ENCODE measurements at places on chromosomes 16 and 17.

DNA sequence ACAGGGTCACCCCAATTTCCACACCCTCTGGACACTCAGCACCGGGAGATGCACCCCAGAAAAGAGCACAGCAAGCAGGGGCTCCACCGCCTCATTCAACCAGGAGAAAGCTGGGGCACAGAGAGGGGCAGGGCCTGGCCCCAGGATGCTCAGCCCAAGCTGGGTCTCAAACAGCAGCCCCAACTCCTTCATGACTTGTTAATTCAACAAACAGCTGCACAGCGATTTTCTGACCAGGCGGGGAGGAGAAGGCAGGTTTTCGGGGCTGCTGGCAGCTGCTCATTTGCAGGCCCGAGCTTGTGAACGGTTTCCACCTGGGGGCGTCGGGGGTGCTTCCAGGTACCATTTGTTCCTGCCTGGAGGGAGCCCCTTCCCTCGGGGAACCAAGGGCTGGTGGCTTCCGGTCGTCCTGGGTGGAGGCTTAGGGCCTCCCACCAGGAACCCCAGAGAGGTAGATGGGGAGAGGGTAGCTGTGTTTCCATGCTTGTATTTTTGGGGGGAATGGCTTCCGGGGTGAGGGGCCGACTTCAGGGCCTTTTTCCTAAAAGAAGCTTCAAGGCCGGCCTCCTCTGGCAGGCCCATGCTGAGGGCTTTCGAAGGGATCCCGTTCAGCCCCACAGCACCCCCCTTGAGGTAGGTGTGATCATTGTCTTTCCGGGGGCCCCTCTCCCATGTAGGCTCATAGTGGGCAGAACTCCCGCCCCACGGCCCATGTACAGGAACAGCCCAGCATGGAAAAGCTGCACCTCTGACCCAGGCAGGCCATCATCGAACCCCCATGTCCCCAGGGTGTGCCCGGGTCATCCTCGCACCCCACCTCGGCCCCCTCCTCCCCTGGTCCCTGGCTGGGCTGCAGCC is 191.6 kb upstream of the GSE1 start:
- no peak for DNase-seq

- DNase-seq, result no peak
Observed at GRCh38 chr17:45077643-45078042, 16.5 kb downstream of the NMT1 start.

- no peak for DNase-seq
Observed at GRCh38 chr16:87829988-87830672, 39.2 kb downstream of the SLC7A5 start.

- DNase-seq, result no peak
Observed at GRCh38 chr16:67537270-67537635, 8.6 kb downstream of the RIPOR1 start.

GRCh38 chr16:81841722-81842121 is 62.6 kb downstream of the PLCG2 start:
- DNase-seq, result no peak

DNA sequence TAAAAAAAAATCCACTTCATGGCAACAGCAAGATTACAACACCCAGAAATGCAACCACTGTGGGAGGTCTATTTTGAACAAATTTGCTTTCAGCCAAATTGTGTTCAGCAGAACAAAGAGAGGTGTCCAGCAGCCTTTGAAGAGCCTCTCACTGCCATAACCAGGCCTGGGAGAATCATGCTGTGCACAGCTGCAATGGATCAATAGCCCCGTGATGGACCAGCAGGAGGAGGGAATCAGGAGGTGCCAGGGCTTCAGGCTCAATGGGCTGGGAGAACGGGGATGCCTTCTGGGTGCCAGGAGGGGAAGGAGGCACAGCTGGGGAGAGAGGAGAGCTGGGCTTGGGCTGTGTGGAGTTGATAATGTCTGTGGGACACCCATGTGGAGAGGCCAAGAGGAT is 366.2 kb upstream of the EEF2KMT start:
- no peak for DNase-seq

- no peak for DNase-seq
Observed at GRCh38 chr16:85484347-85485300, 128.5 kb upstream of the GSE1 start.

GRCh38 chr17:83073389-83074063 is 5.9 kb upstream of the METRNL start:
- DNase-seq, result no peak

DNA sequence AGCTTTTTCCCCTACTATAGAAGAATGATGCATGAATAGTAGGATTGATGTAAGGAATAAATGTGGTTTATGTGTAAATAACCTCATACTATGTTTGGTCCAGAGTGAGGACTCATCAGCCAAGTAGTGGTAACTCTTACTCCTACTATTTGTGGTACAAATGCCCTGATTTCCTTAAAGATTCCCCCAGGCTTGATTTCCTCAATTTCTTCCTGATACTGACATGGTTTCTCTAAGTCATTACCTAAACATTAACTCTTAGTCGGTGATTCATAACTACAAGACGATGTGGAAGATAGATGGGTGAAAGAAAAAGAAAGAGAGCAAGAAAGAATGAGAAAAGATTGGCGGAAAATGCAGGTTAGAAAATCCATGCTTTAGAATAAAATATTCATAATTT is 17.2 kb upstream of the MYOCD start:
- DNase-seq, result no peak

GRCh38 chr16:87581857-87582215 is 20.5 kb upstream of the JPH3 start:
- no peak for DNase-seq

GRCh38 chr16:85798901-85799496 is 345 bp downstream of the EMC8 start:
- peak; percentile 40 for DNase-seq

GRCh38 chr16:49564496-49565229 is 191.1 kb downstream of the C16orf78 start:
- DNase-seq, result no peak

DNA sequence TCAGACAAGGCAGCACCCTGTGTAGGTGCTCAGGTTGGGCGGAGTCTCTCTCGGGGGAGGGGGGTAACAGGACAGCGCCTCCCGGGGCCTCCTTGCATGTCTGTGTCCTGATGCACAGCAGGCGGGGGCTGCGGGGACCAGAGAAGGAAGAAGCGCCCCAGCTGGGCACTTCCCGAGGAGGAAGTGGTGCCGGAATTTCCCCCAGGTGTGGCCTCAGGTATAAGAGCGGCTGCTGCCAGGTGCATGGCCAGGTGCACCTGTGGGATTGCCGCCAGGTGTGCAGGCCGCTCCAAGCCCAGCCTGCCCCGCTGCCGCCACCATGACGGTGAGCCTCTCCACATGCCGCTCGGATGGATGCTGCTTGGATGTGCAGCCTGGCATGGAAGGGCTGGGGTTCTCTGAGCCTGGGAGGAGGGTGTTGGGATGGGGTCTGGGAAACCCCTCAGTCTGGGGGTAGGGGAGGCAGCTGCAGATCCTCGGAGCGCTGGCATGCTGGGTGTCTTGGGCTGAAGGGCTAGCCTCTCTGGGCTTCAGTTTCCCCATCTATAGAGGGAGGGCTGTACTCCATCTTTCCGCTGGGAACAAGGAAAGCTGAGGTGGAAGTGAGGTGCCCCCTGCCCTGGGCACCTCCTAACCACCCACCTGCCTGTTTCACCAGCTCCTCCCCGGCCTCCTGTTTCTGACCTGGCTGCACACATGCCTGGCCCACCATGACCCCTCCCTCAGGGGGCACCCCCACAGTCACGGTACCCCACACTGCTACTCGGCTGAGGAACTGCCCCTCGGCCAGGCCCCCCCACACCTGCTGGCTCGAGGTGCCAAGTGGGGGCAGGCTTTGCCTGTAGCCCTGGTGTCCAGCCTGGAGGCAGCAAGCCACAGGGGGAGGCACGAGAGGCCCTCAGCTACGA is at the start of gene IL17C:
TSS of gene IL17C (plus strand) at position 250 of the 908 bp plus-strand sequence. CDS start at position 320, 70 bp downstream.
- no peak for DNase-seq

- DNase-seq, result no peak
Observed at GRCh38 chr17:69175625-69176456, 34.1 kb upstream of the ABCA6 start.

DNA sequence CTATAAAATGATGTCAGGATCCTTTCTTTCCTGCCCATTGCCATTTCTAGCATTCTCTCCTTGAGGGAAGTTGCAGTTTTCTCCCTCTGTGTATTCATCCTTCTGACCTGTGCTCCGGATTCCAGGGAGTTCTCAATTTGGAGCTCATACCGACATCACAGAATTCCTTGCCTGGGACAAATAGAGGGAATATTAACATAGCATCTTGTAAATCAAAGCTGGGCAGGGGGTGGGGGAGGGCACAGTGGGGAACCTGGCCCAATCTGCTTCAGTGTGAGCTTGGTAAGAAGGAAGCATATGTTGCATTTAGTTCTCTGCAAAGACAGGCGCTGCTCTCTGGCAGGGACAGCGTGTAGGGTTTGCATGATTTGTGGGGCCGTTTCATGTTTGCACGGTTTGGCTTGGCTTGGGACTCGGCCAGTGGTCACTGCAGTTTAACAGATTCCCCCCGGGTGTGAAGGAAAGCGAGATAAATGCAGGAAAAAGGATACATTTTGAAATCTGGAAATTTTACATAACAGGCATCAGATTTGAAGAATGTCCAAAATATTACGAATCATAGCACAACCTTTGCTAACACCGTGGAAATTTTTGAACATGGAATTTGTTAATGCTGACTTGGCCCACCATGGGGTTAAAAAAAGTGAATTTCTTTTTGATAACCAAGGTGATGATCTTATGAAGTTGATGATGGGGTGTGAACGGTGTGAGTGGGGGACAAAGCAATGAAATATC is 178.0 kb downstream of the WWOX start:
- no peak for DNase-seq

- DNase-seq, result no peak
Observed at GRCh38 chr17:7834542-7834956, 532 bp downstream of the KDM6B start.

- no peak for DNase-seq
Observed at GRCh38 chr16:48047720-48048119, 108.1 kb downstream of the ABCC12 start.

DNA sequence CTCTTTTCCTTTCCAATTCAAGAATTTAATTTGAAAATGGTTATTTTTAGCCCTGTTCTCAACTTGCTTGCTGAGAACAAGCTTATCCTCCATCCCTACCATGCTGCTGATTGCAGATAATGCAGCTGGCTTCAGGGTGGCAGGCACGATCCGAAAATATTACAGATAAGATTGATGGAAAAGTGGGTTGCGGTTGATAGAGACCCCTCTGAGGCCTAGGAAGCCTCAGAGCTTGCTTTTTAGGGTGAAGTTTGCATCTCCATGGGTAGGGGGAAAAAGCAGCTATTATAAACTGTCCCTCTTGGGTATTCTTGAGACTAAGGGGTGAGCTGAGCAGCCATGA is 116.5 kb upstream of the GOT2 start:
- DNase-seq, result no peak

DNA sequence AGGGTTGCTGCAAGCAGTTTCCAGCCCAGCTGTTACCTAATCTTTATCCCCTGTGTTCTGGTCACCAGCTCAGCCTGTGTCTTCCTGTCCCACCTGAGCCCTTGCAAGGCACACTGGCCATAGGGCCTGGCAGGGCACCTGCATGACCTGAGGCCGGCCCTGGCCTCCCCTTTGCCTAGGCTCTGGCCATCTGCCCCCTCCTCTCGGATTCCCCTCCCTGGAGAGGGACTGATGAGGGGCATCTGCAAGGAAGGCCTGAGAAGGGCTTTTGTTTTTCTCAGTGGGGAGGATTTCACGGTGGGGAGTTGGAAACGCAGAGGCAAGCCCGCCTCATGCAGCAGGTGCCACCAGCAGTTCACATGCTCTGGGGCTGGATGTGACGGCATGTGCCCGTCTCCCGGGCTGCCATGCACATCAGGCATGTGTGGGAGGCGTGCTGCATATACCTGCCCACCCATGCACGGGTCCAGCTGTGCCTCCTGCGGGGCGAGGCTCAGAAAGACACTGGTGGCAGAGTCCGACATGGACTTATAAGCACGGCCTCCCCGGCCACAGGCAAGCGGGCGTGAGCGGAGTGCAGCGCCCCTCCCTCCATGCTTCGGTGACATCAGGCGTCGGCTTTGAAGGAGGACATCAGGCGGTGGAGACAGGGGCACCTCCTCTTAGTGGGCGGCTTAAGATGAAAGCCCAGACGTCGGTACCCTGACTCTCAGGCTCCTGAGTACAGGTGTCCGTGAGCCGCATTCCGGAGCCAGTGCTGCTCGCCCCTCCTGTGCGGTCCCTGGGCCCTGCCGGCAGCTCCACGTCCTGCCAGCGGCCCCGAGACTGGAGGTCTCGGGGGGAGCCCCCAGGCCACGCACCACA is 16.5 kb downstream of the ASPSCR1 start:
- no peak for DNase-seq

DNA sequence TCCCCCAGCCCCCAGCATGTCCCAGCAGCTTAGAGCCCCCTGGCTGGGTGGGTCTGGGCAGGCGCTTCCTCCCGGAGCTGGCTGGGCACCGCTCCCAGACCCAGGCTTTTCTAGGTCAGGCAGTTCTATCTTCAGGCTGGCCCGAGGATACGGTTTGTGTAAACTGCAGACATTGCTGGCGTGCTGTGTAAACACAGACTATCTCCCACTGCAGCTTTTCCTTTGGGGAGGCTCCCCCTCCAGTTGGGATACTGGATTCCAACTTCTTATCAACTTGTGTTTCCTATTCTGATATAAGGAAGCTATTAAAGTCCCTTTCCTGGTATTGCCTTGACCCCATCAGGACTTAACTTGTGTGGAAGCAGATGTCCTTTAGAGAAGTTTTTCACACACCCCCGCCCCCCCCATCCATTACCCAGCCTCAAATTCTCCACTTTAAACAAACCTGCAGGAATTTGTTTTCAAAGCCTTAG is 18.3 kb upstream of the GNA13 start:
- DNase-seq, result no peak

GRCh38 chr17:81804559-81805399 is 829 bp downstream of the GCGR start:
- DNase-seq, result no peak

DNA sequence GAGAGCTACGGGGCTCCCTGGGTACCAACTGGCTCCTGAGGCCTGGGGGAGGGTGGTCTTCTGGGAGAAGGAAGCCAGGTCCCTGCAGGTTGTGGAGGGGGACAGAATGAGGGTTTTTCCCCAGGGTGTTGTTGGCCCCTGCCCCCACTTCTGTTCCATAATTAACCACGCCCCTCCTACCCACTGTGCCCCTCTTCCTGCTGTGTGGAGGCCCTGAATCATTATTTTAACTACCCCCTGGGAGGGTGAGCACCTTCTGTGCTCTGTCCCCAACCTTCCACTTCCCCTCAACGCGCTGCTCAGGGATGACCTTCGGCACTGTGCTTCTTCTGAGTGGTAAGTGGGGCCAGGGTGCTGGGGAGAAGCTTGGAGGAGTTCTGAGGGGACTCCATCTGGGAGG is at the start of gene ITGAD:
TSS of gene ITGAD (plus strand) at position 280 of the 400 bp plus-strand sequence. CDS start at position 306, 26 bp downstream.
- DNase-seq, result no peak

- DNase-seq, result peak; percentile 66
Observed at GRCh38 chr17:49210158-49211029, at the start of the genes ABI3 and GNGT2. TSS of gene ABI3 (plus strand) at chr17:49210707. CDS start at chr17:49210725, 18 bp downstream. TSS of gene GNGT2 (minus strand) at chr17:49210574. CDS start at chr17:49207422, 3,152 bp downstream.
